ENCODE measurements at places on chromosomes 2 and 18.

DNA sequence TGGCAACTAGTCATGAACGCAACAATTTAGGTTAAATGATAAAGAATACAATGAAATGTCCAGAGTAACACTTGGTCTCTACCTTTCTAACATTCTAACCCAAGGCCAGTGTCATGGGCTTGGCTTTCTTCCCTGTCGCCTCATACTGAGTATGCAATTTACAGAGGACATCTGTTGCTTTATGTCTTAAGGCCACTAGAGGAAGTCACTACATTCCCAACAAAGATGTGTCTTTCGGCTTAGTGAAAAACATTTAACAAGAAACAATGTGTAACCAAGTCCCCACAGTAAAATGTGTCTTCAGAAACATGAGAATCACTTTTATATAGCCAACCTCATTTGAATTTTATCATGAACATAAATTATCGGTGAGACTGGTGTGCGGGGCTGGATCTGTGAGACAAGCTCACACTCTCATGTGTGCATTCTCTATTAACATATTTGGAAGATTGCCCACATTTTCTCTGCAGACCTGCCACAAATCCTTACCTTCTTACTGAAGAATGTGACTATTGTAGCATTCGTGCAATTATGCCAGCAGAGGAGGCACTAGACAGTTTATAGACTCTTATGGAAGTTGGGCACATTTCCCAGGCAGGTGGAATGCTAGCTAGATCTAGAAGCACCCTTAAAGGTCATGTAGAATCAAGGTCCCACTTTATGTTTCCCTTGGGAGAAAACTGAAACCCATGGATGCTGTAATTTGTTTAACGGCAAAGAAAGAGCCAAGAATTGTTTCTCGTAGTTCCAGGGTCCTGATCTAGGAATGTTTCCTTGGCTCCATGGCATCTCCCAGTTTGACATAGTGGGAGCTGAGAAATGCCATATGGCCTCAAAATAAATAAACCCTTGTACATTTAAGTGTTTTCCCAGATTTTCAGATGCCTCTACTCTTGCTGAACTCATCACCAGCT lies 101.8 kb downstream of the CD226 start:
- no peak for DNase-seq

GRCh38 chr2:190511104-190511503 lies 23.4 kb downstream of the NEMP2 start:
- DNase-seq: no peak

GRCh38 chr2:60353863-60354262 lies 199.6 kb downstream of the BCL11A start:
- DNase-seq: no peak

DNA sequence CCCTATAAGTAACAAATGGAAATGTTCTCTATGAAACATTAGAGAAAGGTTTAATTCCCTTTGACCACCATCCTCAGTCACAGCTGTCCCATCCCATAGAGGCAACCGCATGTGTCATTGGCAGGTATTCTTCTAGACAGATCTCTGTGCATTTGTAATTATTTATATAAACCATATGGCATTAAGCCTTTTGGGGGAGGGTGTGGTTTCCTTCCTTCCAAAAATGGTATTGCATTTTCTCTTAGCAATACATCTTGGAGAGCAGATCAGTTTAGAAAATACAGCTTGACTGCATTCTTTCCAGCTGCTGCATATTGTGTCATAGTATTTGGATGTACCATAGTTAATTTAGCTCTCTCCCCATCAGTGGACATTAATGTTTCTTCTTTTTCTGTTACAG lies 57.7 kb downstream of the LCLAT1 start:
- DNase-seq: no peak

DNA sequence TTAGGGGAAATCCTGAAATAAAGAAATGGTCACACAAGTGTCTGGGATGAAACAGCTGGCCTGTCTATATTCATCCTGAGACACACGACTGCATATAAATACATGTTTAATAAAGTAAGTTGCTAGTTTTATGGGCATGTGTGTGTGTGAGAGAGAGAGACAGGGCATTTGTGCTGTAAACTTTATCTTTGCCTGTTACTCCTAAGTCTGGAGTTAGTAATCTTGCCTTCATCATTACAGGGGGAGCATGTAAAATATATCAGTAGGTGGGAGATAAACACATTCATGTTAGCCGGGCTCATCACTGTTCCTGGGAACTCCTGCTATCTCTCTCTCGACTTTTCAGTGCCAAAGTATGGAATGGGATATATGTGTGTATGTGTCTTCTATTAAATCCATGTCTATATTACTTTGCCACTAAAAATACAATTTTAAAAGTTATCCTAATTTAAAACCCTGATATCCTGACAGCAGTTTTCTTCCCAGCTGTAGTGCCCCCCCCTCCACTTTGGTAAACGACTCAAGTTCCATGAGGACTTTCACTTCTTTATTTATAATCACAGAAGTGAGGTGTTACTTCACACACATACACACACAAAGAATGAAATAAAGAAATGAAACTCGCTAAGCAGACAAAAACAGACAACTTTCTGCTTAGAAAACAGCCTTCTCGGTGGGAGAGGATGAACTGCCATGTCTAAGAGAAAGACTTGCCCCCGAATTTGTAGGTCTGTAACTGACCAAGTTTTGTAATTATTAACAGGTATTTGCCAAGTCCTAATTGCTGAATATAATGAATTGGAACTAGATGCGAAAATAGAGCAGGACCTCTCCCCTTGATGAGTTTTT lies 947 bp downstream of the ZEB2 start:
- no peak for DNase-seq

DNA sequence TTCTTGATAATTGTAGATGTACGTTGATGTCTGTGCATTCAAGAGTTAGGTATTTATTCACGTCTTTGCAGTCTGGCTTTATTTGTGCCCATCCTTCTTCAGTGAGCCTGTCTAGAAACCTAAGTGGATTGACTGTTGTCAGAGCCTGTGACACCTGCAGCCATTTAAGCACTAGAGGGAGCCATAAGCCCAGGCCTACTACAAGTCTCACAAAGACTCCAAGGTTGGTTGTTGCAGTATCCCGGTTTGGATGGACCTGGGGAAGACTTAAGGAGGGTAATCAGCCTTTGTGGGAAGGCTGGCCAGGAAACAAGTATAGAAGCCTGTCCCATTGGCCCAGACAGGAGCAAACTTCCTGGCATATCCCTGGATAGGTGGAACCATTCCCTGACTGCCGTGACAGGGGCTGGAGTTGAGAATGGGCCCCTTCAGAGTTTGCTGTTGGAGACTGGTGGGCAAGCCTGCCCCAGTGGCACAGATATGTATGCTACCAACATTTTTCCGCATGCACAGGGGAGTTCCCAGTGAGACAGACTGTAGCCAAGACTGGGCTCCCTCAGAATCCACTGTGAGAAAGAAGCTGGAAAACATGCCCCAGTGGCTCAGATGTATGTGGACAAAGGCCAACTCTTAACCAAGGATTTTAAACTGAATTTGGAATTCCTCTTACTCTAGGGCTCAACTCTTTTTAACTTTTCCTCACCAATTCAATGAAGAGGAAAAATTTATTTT lies 9.3 kb upstream of the LRRC30 start:
- no peak for DNase-seq

DNA sequence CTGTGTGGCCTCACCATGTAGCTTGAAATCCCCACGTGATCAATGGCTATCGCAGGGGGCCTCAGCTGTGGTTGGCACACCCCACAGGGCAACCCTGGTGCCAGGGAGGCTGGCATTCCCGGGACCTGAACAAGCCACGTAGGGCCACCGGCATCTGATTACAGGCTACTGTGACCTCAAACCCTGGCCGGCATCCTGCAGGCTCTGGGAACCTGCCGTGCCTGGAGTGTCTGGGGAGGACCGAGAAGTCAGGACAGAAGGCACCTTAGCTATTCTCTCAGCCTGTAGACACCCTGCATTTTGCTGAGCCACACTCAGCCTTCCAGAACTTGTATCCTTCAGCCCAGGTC lies 213.0 kb downstream of the GLI2 start:
- DNase-seq: no peak

DNA sequence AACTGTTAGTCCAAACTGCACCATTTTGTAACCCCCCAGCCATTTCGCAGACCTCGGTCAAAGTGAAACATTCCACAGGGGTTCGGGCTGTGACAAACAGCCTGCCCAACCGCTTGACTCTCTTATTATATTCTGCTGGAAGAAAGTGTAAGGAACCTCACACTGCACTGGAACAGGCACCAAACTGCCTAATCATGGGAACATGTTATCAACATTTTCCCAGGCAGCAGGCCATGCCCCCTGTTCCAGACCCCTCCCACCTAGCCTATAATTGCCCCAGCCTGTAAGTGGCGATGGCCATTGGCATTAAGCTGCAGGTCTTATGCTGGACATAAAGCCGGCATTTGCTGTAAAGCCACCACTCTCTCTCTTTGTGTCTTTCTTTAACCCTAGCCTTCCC lies 16.9 kb downstream of the LYG2 start:
- DNase-seq: no peak

DNA sequence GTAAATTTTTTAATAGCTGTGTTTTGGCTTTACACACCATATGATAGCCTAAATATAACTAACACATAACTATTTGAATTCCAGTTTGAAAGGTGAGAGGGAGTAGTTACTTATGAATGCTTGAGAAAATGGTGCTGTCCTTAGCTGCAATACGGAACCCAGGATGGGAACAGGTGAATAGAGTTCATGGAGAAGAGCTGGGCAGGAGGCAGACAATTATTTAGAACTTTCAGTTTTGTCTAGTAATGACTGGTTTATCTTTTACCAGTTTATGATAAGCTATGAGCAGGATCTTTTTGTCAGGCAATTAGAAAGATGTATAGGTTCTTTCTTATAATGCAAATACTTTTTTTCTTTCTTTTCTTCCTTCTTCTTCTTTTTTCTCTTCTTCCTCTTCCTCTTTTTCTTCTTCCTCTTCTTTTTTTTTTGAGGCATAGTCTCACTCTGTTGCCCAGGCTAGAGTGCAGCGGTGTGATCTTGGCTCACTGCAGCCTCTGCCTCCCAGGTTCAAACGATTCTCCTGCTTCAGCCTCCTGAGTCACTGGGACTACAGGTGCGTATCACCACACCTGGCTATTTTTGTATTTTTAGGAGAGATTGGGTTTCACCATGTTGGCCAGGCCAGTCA lies 25.9 kb downstream of the UBR3 start:
- DNase-seq: no peak

- DNase-seq: peak; percentile 88
Measured at GRCh38 chr2:219541611-219542180, 1.9 kb downstream of the CHPF start.

- no peak for DNase-seq
Measured at GRCh38 chr2:17271416-17271815, 246.8 kb downstream of the RAD51AP2 start.

DNA sequence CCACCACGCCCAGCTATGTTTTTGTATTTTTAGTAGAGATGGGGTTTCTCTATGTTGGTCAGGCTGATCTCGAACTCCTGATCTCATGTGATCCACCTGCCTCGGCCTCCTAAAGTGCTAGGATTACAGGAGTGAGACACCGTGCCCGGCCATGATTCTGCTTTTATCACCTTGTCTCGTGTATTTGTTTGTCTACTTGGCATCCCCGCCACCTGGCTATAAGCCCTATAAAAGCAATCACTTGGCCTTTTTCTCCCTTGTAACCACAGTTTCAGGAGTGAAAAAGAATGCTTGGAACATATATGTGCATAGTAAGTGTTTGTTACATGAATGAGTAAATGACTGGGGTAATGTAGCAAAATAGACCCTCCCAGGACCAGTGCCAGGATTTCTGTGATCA lies 77.5 kb upstream of the PAPOLG start:
- DNase-seq: no peak

DNA sequence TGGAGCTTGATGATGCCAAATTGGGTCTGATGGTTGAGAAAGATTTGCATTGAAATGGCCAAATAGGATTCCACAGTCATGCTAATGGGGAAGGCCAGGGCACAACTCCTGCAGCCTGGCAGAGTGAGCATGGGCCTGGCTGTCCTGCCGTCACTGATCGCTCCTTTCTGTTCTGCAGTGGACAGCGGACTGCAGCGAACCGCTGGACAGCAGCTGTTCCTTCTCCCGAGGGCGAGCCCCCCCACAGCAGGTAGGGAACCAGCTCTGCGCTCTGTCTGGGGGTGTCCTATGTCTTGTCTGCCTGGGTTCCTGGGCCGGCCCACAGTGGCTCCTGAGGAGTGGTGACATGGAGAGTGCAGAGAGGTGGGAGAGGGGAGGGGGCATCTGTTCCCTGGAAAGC lies 97.6 kb downstream of the CTIF start:
- no peak for DNase-seq

DNA sequence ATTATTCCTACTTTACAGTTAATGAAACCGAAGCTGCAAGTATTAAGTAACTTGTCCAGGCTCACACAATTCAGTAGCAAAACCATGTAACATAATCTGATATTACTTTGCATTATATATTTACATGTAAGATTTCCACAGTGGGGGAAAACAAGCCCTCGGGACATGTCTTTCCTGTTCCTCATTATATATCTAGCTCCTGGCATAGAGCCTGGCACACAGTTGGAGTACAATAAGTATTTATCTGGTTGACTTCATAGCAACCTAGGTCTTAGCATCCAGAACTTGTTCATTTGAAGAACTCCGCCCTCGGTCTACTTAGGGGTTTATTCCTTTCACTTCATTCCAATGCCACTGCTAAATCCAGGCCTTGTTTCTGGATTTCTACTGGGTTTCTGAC lies 1.6 kb upstream of the RBM45 start:
- no peak for DNase-seq

- no peak for DNase-seq
Measured at GRCh38 chr2:96891591-96892333, 21.9 kb upstream of the SEMA4C start.

- DNase-seq: no peak
Measured at GRCh38 chr2:85183479-85183878, 50.3 kb downstream of the TCF7L1 start.

DNA sequence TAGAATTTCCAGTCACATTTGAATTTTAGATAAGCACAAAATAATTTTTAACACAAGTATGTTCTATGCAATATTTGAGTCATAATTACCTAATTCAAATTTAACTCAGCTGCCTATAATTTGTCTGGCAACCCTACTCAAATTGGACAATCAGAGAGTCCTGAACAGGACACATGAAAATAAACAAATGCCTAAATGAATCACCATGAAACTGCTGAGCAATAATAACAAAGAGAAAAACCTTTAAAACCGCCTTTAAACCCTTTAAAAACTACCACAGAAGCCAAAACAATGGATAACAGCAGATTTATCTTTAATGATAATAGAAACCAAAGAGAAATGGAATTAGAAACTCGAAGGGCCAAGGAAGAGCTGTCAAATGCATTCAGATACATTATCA lies 39.5 kb downstream of the ARL4C start:
- DNase-seq: no peak

- no peak for DNase-seq
Measured at GRCh38 chr18:75293591-75293990, 83.0 kb downstream of the TSHZ1 start.

All from breast epithelium (tissue), 4 donors.